ENCODE measurements at places on chromosomes 11 and 22.

GRCh38 chr22:37752189-37753087, 55.3 kb upstream of the GCAT start:
- DNase-seq, result no peak

GRCh38 chr11:1743585-1744136, 6.7 kb downstream of the IFITM10 start:
- peak; percentile 40 for DNase-seq

DNA sequence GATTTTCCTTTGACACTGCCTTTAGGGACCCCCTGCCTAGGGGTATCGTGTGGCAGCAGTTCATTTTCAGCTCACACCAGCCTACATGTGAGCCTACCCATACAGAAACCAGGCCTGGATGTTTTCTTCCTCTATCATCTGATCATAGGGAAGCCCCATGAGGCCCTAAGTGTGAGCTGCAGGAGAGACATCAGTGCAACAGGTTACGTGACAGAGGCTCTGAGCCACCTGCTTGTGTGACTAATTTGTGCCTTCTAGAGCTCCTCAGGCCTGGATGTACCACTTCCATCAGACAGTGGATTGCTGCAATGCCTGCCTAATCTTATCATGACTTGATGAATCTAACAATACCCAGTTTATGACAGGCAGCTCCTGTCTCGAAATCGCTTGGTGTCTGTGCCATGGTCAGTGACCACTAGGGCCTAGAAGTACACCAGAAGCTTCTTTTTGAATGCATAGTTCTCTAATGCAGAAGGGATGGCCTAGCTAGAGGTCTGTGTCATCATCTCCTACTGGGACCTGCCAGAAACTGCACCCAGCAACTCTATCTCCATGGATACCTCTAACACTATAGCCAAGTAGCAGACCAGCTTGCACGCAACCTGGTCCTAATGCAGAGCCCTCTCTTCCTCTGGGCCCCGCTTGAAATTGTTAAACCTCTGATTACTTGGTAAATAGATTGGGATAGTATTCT, 109.7 kb upstream of the CLPB start:
- DNase-seq, result no peak

DNA sequence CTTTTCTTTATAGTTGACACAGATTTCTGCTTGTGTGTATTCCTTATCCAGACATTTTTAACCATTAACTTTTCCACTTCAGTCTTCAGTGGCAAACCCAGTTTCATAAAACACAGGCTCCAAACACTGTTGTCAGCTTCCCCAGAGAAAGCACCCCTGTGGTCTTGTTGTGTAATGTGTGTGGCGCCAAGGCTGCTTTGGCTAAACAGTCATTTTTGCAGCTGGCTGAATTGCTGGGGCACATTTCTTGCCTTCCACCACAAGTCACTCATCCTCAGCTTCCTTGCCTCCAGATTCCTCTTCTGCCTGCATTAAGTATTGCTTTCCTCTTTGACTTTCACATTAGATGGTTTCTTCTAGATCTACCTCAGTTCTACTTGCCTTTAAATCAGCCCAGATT, 40.5 kb downstream of the ARHGAP1 start:
- no peak for DNase-seq

DNA sequence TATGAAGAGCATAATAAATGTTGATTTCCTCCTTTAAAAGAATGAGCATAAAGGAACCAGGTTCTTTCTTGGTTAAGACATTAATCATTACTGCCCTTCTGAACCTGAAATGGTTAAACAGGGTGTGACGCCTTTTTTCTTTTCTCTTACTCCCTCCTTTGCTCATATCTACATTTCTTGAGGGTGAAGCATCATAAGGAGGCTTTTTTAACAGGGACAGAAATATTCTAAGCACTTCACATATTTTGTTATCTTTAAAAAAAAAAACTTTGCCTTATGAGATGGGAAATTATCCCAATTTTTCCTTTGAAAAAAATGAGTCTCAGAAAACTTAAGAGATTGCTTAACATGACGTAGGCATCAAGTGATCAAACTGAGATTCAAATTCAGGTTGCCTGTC, 1036.3 kb upstream of the TENM4 start:
- DNase-seq, result no peak

GRCh38 chr11:31823644-31824331, 12.7 kb upstream of the PAX6 start:
- no peak for DNase-seq

DNA sequence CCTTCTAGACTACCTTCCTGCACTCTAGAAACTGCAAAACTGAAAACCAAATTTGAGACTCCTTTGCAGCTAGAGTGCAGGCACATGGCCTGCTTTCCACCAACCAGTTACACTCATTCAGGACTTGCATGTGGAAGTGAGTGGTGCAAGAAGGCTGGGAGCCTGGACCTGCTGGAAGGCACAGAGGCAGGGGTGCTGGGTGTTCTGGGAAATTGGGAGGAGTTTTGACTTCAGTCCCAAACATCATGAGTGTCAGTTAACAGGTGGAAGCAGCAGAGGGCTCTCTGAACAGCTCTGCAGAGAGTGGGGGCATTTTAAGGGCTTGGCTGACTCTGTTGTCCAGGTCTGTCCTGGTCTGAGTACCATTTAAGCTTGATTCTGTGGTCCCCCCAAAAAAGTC, 49.3 kb upstream of the SYT13 start:
- no peak for DNase-seq

All from activated naive CD4-positive, alpha-beta T cell treated with anti-CD3 and anti-CD28 coated beads, Interleukin-2, amount 50 U/mL, for 72 hours (primary cell).